Stimulated activated CD8-positive, alpha-beta memory T cell treated with anti-CD3 and anti-CD28 coated beads, Interleukin-4, amount 100 ng/mL, for 48 hours (primary cell): ENCODE measurements at places on chromosomes 7 and 10.

DNA sequence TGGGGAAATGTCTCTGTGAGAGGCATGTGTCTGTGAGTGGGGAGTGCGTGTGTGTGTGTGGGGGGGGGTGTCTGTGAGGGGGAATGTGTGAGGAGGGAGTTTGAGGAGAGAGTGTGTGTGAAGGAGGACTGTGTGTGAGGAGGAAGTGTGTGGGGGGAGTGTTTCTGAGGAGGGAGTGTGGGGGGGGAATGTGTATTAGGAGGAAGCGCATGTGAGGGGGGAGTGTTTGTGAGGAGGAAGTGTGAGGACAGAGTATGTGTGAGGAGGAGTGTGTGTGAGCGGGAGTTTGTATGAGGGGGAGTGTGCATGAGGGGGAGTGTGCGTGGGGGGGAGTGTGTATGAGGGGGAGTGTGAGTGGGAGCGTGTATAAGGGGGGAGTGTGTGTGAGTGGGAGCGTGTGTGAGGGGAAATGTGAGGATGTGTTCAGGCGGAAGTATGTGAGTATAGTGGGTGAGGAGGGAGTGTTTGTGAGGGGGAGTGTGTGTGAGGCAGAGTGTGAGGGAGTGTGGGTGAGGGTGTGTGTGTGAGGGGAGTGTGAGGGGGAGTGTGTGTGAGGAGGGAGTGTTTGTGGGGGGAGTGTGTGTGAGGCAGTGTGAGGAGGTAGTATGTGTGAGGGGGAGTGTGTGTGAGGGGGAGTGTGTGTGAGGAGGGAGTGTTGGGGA is 21.8 kb upstream of the PTPRN2 start:
- no peak for DNase-seq

GRCh38 chr7:93622036-93623033 is 47.8 kb upstream of the CALCR start:
- no peak for DNase-seq

DNA sequence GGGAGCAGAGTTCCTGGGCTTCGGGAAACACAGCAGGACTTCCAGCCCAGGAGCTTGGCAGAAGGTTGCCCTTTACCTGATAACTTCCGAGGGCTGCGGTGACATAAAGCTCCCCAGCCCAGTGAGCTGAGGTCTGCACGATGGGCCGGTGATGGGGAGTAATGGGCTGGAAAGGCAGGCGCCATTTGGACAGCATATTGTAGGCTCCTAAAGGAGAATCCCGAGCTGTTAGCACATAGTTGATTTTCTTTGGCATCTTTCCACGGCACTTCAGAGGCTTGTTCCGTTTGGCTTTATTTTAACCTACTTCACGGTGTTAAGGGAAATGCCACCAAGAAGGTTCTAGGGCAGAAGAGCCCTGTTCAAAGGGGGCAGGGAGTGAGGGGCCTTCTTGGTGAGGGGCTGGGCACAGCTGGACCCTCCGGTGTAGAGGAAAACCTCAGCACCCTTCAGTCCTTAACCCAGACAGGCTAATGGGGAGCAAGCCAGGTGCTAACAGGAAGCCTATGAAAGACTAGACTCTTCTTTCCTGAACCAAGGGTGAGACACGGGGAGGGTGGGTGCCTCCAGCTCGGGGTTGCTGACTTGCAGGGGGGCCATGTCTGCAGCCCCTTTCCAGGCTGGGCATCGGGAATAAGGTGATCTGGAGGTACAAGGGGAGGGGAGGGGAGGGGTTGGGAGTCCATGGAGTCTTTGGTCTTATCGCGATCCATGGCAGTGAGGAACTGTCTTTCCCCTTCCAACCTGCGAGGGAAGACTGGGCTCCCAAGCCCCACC is 347.7 kb downstream of the GLRX3 start:
- no peak for DNase-seq

- DNase-seq = no peak
Observed at GRCh38 chr7:112788778-112789343, 1.3 kb downstream of the TMEM168 start.

GRCh38 chr7:50793120-50793946 is 10.6 kb upstream of the GRB10 start:
- DNase-seq = peak; percentile 29

- DNase-seq = no peak
Observed at GRCh38 chr10:118960157-118961090, 69.1 kb upstream of the NANOS1 start.

GRCh38 chr10:118668228-118668952 is 72.9 kb upstream of the PRLHR start:
- DNase-seq = no peak

DNA sequence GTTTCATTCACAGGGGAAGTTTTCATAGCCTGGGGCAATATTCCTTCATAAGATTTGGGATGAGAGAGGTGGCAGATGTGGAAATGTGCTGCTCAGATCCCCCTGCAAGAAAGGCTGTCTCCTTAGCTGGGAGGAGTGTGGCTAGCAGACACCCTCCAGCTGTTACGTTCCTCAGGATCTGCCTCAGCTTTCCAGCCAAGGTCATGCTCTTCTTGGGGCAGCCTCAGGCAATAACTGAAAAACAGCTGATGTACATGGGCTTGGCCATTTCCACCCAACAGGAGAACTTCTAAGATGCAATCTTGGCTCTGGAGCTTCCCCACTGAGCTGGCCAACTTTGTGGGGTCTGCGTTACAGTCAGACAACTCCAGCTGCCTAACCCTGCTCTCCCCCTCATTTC is 51.3 kb upstream of the SEPTIN7 start:
- no peak for DNase-seq

- DNase-seq = peak; percentile 36
Observed at GRCh38 chr7:135414850-135415439, 95.0 kb downstream of the CNOT4 start.

DNA sequence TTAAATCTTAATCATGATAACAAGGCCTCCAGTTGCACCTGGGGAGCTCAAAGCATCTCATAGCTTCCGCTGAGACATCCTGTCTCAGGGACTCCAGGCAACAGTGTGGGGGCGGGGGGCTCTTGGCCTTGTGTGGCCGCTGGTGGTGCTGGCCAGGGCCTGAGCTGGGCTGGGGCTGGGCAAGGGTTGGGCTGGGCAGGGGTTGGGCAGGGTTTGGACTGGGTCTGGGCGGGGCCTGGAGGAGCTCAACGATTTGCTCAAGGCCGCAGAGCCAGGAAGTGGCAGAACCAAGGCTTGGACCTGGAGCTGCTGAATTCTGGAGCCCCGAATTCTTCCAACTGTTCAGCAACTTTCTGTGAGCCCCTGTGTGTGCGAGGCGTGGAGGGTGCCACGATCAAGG is 37.9 kb upstream of the PSMG3 start:
- no peak for DNase-seq

GRCh38 chr10:4051011-4051640 is 266.1 kb upstream of the KLF6 start:
- DNase-seq = no peak

DNA sequence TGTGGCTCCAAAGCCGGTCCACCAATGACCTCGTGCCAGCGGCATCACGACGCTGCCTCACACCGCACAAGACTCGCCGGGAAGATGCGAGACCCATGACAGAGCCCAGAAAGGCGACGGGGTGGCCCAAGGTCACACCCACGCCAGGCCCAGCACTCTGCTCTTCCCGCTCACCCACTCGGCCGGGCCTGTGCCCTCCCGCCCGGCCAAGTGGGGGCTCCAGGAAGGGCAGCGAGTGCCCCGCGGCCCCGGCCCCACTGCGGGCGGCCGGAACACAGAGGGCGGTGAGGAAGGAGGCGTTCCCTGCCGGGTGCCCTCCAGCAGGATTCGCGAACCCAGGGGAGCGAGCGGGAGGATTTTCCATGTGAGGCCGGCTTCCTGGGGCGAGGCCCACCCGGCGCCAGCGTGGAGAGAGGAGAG is 56.3 kb downstream of the PDGFA start:
- DNase-seq = no peak

DNA sequence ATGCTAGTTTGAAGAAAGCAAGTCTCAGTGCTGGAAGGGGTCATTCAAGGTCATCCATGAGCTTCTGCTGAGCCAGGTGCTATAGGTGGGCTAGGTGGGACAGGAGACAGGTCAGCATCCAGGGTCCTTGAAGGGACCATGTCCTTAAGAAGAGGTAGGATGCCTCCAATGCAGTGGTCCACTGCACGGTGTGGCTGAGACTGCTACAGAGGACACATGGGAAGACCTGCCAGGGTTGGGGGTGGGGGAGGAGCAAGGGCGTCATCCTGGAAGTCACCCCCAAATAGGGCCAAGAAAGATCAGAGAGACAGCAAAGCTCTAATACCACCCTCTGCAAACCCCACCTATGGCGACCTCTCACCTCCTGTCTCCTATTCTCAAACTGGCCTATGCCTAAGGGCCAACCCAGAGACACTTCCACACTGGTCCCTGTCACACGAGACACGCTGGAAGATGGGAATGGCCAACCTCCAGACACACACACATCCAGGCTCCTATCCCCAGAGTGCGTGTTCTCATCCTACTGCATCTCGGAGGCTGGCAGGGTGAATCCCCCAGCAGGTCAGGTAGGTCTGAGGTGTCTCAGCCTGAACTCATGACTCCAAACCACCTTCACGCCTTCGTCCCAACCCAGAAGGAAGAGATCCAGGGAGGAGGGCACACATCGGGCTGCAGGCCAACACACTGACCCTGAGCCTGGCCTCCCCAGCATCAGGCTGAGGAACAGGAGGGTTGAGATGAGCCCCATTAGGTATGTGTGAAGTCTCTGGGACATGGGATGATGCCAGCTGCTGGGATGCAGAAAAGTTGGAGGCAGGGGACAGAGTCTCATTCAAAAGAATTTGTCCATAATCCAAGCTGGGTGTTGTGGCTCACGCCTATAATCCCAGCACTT is 5.6 kb upstream of the PPP1R35 start:
- DNase-seq = no peak

DNA sequence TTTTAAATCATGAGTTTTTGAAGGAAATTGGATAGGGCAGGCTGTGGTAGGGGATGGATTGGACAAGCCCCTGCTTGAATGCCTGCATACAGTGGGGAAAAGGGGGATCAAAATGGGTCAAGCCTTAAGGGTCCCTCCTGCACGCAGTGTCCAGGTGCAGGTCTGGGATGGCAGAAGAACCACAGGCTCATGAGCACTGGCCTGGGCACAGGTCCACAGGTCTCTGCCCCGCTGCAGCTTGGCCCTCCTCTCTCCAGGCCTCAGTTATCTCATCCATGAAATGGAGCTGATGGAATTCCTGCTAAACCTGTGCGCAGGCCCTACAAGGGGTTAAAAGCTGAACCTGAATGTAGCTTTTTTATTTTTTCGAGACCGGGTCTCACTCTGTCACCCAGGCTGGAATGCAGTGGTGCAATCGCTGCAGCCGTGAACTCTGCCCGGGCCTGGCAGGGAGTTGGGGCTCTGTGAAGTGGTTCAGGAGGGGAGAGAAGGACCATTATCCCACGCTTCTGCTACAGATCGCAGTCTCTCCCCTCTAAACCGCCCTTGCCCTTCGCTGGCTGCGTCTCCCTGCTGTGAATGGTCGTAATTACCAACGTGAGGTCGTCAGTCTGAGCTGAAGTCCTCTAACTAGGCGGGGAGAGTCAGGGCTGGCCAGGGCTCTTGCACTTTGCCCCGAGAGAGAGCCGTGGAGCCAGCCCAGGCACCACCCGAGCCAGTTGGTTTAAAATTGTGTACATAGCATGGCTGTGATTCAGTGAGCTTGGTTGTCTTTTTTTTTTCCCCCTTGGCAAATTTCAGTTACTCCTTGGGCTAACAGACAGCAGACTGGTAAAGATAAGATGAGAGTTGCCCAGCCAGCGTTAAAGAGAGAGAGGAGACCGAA is 77.5 kb upstream of the GTF2I start:
- no peak for DNase-seq

GRCh38 chr7:111018960-111019736 is 71.8 kb upstream of the LRRN3 start:
- no peak for DNase-seq

DNA sequence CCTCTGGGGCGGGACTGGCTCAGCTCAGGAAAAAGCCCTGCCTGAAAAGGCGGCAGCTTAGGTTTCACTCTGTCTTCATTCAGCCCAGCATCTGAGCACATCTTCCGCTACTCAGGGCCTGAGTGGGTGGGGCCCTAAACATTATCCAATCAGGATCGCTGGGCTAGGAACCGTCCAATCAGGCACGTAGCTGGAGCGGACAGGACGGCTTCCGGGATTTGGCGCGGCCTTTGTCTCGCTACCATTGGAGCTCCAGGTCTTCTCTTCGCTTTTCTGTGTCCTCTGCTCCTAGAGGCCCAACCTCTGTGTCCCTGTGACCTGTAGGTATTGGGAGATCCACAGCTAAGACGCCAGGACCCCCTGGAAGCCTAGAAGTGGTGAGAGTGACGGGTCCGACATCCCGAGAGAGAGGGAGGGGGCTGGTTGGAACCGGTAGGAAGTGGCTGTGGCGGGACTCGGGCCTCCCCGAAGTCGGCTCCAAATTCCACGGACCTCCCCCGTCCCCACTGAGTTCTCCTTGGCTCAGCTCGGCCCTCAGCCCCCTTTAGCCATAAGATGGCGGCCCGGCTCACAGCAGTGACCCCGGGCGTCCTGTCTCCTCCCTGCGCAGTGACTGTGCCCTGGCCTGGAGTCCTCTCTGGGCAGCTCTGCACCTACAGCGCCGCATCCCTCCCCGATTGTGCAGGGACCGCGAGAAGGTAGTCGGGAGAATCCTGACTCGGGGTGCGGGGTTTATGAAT is 99.1 kb downstream of the ZNF680 start:
- peak; percentile 24 for DNase-seq

DNA sequence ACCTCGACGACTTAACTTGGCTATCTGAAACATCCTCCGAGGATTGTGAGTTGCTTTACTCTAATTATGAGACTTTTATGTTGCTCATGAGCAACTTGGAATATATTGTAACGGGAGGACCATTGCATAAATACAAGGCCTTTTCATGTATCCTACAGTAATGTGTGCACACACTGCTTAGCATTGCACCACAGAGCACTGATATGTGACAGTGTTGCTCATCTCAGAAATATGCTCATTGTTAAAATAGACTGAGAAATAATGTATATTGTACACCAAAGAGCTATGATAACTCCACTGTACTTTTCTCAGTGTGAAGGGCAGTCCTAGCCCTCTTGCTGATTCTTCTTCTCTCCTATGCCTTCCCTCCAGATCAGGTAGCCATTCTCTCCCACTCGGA is 102.8 kb upstream of the CDK13 start:
- DNase-seq = no peak

DNA sequence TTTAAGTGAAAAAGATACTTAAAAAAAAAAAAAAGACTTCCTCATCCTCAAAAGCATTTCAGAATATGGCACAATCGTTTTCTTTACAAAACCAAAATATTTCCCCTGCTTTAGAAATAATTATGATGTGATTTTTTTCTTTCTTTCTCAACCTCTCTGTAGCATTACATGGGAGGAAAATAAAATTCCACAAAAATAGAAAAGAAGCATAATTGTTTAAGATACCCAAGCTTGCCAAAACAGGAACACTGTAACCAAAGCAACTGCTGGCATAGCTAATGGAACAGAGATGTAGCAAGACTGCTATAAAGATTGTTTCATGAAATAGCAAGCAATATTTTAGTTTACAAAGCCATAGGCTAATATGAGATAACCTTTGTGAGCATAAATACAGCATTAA is 75.6 kb upstream of the GPR22 start:
- no peak for DNase-seq
